ENCODE measurements at places on chromosomes 7 and 10.
A peak's percentile ranks its signal among the peaks of the same experiment; 100 is the strongest.

DNA sequence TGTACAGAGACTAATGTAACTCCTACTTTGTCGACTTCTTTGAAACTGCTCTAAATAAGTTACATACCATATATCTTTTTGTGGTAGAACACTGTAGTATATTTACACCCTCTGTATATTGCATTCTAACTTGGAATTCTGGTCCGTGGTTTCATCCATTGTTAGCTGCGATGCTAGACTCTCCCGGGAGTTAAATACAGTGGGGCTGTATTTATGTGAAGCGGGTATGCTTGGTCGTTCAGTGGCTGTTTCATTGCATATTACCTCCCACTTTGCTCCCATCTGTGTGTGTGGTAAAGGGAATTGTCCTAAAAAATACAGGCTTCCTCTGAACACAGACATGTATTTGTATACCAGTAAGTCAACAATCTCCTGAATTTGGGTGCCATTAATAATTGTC lies 231.1 kb downstream of the SLC25A13 start:
- DNase-seq: no peak

- peak; percentile 67 for DNase-seq
Observed at GRCh38 chr7:27784399-27785053, 44.6 kb downstream of the TAX1BP1 start.

DNA sequence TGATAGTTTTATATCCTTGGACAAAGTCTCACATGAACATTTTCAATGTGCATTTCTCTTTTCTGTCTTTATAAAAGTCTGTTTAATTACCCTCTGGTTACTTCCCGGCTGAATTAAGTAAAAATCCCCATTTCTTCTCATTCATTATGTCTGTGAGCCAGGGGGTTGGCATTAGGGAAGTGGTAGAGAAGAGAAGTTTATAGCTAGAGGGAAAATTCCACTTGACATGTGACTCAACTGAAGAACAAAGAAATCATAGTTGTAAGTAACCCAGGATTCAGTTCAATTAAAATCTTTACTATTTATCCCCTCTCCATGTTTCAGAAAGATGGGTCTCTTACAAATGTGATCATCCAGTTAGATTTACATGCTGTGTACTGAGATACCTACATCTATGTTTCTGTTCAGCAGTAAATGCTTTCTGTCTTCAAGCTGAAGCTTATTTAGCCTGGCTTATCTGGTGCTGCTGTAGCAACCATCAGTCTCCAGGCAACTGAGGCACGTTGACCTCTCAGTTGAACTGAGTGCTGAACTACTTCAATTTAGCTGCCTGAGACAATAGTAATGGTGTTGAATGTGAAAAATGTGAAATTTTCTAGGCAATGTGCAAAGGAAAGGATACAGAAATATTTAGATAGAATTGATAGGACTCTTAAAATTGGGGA lies 181.6 kb downstream of the MLLT10 start:
- no peak for DNase-seq

DNA sequence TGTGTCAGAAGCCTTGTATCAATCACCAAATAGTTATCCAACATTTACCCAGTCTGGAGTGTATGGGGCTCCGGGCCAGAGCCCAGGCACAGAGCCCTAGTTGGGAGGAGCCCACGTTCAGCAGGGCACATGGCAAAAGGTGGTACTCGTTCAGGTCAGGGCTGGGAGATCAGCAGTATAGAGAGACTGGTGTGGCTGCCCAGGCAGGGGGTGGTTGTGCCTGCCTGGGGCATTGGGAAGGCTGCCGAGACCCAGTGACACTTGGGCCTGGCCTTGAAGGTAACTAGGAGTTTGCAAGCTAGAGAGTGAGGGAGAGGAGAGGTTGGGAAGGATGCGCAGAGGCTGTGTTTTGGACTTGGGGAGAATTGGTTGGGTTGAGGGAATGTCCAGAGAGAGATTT lies 48.9 kb upstream of the IGFBP3 start:
- DNase-seq: no peak

- DNase-seq: no peak
Observed at GRCh38 chr10:61250131-61250530, 203.1 kb downstream of the TMEM26 start.

- DNase-seq: no peak
Observed at GRCh38 chr7:18639711-18640110, 144.2 kb downstream of the HDAC9 start.

DNA sequence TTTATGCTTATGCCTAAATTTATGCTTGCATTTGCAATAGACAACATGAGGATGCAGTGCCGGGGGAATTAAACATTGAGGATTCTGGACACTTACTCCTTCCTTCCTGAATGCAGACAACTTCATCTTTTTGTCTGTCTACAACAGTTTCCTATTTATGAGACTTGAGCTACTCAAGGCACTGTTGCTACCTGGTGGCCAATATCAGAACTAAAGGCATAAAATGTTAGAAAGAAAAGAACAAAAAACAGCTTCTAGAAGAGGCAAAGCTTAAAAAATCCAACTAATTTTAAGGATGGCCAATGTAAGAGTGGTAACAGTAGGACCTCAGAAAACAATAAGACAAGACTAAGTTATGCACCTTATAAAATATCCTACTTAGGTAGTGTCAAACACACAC lies 144.5 kb upstream of the PTN start:
- no peak for DNase-seq

DNA sequence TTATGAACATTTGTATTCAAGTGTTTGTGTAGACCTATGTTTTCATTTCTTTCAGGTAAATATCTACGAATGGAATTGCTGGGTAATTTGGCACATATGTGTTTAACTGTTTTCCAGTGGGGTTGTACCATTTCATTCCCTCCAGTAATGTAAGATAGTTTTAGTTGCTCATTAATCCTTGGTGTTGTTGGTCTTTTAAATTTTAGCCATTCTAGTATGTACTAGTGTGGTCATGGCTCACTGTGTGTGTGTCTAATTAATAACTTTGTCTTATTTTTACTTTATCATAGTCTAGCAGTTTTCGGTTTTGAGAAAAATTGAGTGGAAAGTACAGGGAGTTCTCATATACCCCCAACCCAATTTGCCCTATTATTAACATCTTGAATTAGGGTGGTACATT lies 278.8 kb downstream of the CAMK1D start:
- DNase-seq: no peak

DNA sequence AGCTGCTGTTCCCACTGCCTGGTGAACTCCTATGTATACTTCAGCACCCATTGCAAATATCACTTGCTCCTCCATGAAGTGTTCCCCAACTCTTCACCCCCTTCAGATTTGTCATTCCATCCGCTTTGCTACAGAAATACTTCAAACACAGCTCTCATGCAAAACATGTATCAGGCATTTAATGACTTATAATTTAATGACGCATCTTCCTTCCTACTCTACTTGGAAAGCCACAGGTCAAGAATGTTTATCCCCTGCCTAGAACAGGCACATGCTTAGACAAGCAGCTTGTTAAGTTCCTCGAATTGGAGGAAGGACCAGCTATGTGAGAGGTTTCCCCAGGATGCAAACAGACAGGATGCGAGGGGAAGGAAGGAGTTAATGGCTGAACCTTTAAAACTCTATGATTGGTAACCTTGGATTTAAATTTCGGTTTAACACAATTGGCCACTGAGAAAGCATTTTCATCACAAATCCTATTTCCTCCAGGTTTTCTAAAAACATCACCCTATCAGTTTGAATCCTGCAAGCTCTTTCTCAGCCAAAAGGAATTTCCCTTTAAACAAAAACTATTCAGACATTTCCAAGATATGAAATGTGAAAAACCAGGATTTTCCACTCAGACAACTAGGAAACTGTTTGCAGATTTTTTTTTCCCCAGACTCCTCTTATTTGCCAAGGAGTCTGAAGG lies 11.5 kb downstream of the CREB3L2 start:
- peak; percentile 66 for DNase-seq

GRCh38 chr7:31106303-31107105 lies 54.4 kb downstream of the ADCYAP1R1 start:
- no peak for DNase-seq

DNA sequence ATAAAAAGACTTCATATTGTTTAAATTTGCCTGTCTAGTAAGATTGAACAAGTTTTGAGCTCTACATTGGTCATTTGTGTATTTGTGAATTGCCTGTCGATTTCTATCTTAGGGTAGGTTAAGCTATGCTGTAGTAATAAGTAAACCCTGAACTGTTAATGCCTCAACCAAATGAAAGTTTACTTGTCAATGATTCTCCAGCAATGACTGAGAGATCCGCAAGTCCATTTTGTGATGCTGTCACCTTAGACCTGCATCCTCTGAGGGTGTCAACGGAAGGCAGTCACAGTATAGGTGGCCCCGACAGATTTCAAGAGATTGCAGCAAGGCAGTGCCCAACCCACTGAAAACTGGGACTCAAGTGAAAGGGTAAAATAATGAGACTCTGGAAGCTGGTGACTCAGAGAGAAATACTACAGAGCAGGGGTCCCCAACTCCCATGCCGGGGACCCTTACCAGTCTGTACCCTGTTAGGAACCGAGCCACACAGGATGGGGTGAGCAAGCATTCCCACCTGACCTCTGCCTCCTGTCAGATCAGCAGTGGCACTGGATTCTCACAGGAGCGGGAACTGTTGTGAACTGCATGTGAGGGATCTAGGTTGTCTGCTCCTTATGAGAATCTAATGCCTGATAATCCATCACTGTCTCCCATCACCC lies 10.8 kb upstream of the PHYH start:
- no peak for DNase-seq

- no peak for DNase-seq
Observed at GRCh38 chr10:44976352-44977198, 2.0 kb downstream of the DEPP1 start.

DNA sequence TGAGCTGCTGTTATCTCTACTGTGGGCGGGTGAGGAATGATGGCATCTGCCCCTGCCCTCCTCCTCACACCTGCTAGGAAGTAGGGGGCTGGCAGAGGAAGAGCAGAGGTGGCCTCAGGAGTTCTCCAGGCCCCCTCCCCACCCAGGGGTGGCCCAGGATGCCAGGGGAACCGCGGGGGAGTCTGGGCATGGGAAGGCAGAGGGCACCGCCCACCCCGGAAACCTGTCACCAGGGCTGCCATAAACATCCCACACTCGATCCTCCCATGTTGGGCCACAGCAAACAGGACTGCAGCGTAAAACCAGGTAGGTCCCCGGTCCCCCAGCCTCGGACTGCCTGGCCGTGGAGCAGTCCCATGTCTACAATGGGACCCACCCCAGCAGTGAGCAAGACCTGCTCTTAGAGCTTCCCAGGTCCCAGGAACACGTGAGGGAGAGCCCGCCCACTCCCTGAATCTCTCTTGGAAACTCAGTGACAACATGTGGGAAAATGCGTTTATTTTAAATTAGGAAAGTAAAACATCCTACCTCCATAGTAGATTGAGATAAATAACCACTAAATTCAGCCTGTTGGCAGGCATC lies 23.4 kb downstream of the EBF3 start:
- no peak for DNase-seq

DNA sequence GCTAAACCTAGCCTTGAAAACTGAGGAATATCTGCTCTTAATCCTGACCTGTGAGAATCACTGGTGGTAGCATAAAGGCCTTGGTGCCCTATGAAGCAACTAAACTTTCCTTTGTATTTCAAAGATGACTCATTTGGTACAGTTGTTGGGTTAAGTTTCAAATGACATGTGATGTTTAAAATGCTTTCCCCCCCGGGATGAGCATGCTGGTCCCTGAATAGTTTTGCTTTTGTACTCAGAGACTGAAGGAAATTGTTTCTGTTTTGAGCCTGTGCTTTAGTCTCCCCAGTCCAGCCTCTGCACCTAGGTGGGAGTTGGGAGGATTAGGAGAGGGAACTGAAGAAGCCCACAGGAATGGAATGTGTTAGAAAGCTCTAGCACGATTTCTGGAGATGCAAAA lies 258.9 kb upstream of the NPY start:
- DNase-seq: peak; percentile 3

DNA sequence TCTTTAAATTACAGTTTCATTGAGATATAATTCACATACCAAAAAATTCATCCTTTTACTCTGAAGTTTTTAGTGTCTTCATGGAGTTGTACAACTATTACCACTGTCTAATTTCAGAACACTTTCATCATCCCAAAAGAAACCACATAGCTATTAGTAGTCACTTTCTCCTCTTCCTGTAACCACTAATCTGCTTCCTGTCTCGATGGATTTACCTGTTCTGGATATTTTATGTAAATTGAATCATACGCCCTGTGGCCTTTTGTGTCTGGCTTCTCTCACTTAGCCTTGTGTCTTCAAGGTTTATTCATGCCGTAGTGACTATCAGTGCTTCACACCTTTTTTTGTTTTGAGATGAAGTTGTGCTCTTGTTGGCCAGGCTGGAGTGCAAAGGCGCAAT lies 135.5 kb downstream of the DOCK1 start:
- DNase-seq: peak; percentile 9

Data from MCF 10A (cell line).